RPMI7951 (cell line): ENCODE measurements at places on chromosomes 11 and 22.

GRCh38 chr11:77592727-77593126, 3.0 kb downstream of the AQP11 start:
- DNase-seq, result no peak

GRCh38 chr22:25996669-25997068, 172.6 kb upstream of the SEZ6L start:
- no peak for DNase-seq

- no peak for DNase-seq
Observed at GRCh38 chr22:37282385-37282677, at the start of gene CYTH4. Gene CYTH4, plus strand, starts transcription at chr22:37282508. Its CDS starts 62 bp downstream, at chr22:37282570.

- no peak for DNase-seq
Observed at GRCh38 chr11:1963864-1964263, 16.7 kb downstream of the MRPL23 start.

DNA sequence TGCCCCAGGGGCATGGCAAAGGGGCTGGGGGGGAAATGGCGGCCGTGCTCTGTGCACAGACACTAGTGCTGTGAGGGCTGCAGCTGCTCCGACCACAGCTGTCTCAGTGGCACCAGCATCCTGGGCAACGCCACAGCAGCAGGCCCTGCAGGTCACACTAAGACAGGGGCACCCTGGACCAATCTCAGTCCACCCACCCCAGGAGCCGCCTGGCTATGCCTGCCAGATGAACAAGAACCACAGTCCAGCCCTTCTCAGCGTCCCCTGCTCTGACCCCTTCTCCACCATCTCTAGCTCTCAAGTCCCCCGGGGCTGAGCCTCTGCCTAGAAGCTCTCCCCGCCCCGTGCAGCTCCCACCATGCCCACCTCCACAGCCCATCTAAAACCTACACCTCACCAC, 16.5 kb downstream of the TUBGCP6 start:
- no peak for DNase-seq

GRCh38 chr11:128518493-128519207, 68.7 kb downstream of the ETS1 start:
- DNase-seq, result no peak
